Fibroblast of skin of scalp (primary cell): ENCODE measurements at places on chromosomes 6 and 20.

DNA sequence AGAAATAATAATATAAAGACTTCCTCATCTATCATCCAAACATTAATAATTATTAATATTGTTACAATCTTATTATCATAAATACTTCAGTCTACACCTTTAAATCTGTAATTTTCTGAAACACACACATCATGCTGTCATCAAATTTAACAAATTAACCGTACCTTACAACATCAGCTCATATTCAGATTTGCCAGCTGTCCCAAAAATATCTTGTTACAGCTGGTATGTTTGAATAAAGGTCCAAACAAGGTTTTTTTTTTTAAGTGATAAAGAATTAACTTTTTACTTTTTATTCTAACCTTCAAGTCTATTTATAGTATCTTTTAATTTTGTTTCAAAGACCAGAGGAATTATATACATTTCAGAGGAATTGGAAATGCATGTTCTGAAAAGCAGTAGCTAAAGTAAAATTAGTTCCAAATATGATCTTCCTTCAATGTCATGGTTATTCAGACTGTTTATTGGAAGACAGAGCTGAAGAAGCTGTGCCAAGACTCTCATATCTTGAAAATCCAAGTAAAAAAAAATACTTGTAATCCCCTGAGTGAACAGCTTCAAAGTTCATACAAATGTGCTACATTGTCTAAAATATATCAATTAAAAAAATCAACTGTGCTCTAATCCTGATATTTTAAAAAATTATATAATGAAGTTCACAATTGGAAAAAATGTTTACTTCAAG lies 161.7 kb upstream of the BMP5 start:
- no peak for DNase-seq

DNA sequence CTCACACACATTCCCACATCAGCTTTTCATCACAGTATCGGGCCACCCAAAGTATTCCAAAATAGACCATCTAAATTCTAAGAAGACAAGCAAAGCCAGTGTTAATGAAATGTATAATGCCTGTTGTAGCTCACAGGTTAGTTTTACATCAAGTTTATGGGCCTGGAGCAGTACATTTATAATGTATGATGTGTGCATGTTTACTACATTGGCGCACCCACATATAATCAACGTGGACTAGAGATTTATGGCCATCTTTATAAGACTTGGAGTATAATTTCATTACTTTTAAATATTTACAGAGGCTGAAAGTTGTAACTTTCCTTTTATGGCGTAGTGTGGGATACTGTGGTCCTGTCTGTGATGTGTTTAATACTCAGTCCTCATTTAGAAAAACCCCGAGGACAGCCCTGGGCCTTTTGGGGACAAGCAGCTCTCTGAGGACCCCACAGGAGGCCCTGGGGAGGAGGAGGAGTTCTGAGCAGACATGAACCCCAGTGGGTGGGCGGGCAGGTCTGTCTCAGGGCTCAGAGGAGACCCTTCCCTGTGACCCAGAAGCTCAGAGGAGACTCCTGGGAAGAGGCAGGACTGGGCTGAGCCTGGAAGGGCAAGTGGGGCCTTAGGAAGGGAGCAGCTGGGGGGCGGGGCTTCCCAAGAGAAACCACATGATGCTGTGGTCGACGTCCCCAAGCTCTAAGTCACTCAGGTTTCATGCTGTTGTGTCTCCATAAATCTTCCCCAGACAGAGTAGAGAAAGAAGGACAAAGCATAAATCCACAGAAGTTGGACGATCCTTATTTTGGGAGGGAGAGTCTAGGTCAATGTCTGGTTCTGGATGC lies 232.1 kb downstream of the PREX1 start:
- DNase-seq = no peak

DNA sequence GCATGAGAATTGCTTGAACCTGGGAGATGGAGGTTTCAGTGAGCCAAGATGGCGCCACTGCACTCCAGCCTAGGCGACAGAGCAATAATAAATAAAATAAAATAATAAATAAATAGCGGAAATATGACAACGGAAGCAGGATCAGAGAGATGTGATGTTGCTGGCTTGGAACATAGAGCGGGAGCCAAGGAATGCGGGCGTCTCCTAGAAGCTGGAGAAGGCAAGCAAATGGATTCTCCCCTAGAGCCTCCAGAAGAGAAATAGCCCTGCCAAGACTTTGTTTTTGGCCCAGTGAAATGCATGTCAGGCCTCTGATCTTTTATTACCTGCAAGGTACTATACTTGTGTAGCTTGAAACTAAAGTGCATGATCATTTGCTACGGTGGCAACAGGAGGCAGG lies 12.4 kb downstream of the KIAA1755 start:
- no peak for DNase-seq

GRCh38 chr20:48930878-48931277 lies 9.4 kb downstream of the ARFGEF2 start:
- DNase-seq = no peak

- DNase-seq = no peak
Observed at GRCh38 chr20:9573335-9574151, 59.2 kb downstream of the LAMP5 start.

- no peak for DNase-seq
Observed at GRCh38 chr6:89073014-89073620, 7.4 kb upstream of the PNRC1 start.

- DNase-seq = no peak
Observed at GRCh38 chr20:9995510-9996272, 39.1 kb upstream of the ANKEF1 start.

GRCh38 chr6:98787435-98787834 lies 46.9 kb upstream of the POU3F2 start:
- DNase-seq = no peak

- DNase-seq = no peak
Observed at GRCh38 chr20:45409521-45410272, 1.6 kb downstream of the DBNDD2 start.

DNA sequence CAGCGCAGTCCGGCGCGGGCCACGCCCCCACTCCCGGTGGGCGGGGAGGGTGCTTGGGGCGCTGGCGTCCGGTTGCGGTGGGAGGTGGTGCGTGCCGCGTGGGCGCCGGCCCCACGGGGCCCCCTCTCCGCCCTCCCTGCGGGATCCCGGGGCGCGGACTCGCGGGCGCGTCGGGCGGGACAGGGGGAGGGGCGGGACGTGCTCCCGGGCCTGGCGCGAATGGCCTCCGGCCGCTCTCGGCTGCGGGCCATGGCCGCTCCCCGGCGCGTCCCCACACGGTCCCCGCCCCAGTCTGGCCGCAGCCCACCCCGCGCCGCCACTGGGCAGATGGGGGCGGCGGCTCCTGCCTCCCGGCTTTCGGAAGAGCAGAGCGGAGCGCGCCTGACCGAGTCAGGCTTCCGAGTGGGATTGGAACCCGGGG lies 771 bp upstream of the PPP1R3G start:
- peak; percentile 29 for DNase-seq

DNA sequence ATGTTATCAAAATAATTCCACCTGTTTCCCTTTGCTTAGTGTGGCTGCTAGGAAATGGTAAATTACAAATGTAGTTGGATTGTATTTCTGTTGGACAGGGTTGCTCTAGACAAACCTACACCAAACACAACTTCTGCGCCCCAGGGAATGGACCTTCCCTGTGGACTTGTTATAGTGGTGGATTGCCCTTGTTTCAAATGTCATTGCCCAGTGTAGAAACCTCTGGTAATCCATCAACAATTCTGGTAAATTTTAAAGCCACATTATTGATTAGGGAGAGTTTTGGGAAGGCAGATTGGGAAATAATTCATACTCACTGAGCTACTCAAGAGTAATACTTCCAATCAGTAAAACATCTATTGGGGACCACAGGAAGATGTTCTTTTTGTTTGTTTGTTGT lies 239.8 kb downstream of the ARID1B start:
- no peak for DNase-seq

GRCh38 chr6:112087916-112088315 lies 525 bp downstream of the FAM229B start:
- peak; percentile 7 for DNase-seq

- DNase-seq = no peak
Observed at GRCh38 chr6:90162648-90163387, 133.8 kb downstream of the BACH2 start.

DNA sequence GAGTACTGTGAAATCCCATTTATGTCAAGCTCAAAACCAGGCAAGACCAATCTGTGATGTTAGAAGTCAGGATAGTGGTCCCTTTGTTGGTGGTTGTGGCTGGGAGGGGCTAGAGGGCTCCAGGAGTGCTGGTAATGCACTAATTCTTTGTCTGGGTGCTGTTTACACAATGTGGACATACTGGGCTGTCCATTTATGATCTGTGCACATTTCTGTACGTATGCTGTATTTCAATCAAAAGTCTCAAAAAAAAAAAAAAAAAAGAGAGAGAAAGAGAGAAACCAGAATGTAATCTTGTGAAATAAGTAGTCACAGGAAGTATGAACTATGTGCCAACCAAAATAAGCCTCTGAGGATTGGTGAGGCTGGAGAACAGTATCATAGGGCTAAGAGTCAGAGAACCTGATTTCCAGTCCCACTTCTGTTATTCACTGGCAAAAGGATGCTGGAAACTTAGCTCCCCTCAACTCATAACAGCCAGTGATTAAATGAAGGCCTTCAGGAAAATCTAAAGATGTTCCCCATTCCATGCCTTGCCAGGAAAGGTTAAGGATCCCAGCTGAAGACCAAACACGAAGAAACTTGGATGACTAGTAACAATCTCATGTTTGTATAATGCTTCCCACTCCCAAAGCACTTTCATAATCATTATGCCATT lies 19.6 kb upstream of the TRAM2 start:
- peak; percentile 87 for DNase-seq
